ENCODE measurements at places on chromosomes 2 and 18.

- DNase-seq = no peak
These were observed 391.0 kb downstream of the THSD7B start for GRCh38 chr2:137156221-137156844.

- DNase-seq = no peak
These were observed 94.1 kb upstream of the ST8SIA3 start for GRCh38 chr18:57258131-57258777.

DNA sequence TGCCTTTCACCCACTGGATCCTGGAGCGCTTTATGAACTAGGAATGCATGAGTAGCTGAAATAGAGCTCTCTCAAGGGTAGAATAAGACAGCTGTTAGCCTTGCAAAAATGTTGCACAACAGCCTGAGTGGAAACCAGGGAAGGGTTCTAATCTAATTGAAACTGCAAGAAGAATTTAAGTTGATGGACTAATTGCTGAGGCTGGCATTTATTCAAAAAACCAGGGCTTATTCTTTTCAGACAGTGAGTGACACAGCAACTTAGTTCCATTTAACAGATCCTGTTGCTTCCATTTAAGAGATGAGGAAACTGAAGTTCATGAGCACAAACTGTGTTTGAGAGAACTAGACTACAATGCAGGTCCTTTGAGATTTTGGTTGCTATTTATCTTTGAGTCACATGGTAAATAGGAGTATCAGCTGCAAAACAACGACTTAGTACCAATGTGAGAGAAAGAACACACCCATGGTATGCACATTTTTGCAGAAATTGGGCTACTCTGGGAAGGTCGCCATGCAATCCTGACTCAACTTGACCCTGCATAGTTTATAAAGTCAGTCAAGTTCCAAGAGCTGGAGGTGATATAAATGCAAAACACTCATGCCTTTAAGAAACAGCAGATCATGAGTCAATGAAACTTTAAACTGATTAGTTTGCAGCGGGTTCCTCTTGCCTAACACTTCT is 76.4 kb upstream of the PARD3B start:
- DNase-seq = no peak

DNA sequence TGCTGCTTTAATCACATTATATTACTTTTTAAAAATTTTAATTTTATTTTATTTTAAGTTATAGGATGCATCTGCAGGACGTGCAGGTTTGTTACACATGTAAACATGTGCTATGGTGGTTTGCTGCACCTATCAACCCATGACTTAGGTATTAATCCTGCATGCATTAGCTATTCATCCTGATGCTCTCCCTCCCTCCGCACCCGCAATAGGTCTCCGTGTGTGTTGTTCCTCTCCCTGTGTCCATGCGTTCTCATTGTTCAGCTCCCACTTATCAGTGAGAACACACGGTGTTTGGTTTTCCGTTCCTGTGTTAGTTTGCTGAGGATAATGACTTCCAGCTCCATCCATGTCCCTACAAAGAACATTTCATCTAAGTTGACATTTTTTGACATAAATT is 283.2 kb downstream of the CYRIA start:
- DNase-seq = no peak

GRCh38 chr2:121902171-121902591 is 146.7 kb downstream of the TSN start:
- peak; percentile 83 for DNase-seq

- no peak for DNase-seq
These were observed 1626.3 kb upstream of the CELF4 start for GRCh38 chr18:39191931-39192330.

GRCh38 chr2:43178602-43179542 is 47.5 kb downstream of the ZFP36L2 start:
- DNase-seq = no peak

- no peak for DNase-seq
These were observed 51.4 kb upstream of the EML6 start for GRCh38 chr2:54671875-54672589.

- no peak for DNase-seq
These were observed 249.1 kb downstream of the PHLPP1 start for GRCh38 chr18:62964432-62964831.

DNA sequence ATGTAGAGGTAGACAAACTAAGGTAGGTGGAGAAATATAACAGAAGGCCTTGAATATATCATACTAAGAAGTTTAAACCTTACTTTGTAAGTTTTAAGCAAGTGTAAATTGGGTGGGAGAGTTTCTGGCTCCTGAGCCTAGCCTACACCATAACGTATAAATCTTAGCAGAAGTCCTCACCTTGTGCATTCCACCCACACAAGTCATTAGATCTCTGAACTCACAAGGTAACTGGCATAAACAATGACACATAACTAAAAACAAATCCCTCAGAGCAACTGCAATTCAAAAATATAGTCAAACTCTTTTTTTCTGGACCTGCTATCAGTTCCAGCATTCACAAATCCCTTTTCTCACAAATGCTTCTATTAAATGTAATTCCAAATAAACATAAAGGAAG is 9.4 kb downstream of the REV1 start:
- DNase-seq = no peak

DNA sequence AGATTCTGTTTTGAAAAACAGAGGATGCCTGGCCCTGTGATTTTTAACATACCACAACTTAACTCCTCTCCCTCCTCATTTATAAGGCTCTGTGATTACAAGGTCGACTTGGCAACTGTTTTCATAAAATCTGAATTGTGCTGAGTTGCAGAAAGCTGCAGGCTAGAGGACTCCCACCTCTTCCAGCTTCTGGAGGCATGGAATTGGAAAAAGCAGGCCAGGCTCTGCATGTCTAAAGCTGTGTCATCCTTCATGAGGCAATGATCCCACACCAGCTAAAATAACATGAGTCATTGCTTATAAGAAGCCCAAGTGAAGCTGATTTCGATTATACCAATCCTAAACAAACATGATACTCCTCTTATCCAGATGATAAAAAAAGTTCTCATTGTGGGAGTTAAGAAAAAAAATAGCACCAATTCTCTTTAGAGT is 11.7 kb downstream of the ARHGAP28 start:
- no peak for DNase-seq

- no peak for DNase-seq
These were observed 63.9 kb downstream of the PPP1R1C start for GRCh38 chr2:182049372-182050148.

GRCh38 chr2:45607701-45608100 is 3.4 kb downstream of the SRBD1 start:
- DNase-seq = peak; percentile 14

DNA sequence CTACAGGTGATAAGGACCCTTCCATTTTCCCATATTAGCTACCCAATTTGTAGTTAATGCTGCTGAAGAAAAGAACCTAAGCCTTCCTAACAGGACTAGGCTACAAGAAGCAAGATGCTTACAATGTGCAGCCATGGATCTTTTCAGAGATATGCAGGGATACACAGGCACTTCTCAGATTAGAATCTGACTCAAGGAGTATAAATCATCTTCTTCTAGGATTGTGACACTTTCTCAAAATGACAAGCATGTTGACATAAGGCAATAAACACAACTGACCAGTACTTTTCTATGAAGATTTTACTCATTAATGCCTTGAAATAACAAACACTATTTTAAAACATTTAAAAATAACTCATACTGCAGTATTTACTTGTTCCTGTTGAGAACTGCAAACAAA is 127.9 kb upstream of the ACVR2A start:
- no peak for DNase-seq

DNA sequence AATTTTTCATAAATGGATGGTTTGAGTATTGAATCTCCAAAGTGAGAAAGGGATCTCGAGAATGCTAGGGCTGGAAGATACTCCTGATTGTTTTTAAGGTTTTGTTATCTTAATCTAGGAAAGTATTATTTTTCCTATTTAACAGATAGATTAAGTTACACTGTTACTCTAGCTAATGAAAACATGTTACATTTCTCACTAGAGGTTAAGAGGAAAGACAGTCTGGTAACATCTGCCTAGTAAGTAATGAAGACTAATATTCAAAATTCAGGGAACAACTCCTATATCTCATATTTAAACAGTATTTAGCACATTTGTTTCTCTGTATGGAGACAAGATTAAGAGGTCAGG is 2.0 kb downstream of the GALNT3 start:
- DNase-seq = no peak

DNA sequence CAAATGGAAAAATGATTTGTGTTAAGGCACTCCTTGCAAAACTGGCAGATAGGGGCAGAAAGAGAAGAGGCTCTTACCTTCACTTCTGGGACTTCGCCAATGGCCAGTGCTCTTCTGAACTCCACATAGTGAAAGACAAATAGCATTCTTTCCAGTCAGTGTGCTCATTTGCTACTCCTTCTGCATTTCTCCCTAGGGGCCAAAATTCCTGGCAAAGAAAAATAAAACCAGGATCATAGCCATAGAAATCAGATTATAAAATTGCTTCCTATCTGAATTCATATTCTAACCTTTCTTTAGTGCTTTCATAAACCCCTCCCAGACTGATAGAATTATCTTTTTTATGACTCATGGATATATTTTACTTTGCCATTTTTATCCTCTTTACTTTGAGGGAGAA is 56.9 kb upstream of the PELI1 start:
- DNase-seq = no peak

- peak; percentile 91 for DNase-seq
These were observed 6.4 kb downstream of the MYT1L start for GRCh38 chr2:2324565-2325101.

- no peak for DNase-seq
These were observed 373.2 kb downstream of the GALNT13 start for GRCh38 chr2:154244932-154245331.

GRCh38 chr2:160111951-160112798 is 49.8 kb upstream of the PLA2R1 start:
- DNase-seq = no peak

DNA sequence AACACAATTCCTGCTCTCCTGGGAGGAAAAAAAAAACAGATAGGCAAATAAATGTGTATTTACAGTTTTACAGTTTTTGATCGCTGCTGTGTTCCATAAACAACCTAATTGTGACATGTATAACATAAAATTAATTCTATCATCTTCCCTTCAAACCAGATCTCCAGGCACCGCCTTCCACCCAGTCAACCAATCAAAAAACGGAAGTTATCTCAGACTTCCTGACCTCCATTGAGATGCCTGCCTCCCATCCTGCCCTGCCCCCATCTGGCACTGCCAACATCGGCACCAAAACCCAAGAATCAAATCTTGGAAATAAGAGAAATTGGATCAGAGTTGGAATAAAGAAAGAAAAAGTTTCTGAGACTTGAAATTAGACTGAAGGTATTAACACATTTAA is 3.1 kb upstream of the RIOK3 start:
- no peak for DNase-seq

GRCh38 chr2:10839813-10840212 is 27.2 kb upstream of the PDIA6 start:
- no peak for DNase-seq

DNA sequence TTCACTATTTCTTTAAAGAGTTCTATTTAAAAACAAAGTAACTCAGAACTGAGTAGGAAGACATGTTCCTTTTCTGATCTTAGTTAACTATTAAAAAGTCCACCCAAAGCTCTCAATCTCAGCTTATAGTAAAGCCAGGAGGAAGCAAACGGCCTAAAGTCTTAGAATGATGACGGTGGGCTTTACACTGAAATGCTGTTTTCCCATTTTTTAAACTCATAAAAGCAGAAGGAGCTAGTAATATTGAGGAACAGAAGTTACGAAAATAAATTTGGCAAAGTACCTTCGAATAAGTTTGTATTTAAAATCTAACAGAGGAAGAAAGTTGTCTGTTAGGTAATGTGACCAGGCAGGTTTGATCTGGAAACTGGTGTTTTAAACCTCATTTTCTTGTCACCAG is 111.1 kb downstream of the ZNF532 start:
- DNase-seq = no peak

GRCh38 chr2:41909584-41909983 is 138.2 kb upstream of the PKDCC start:
- DNase-seq = no peak

DNA sequence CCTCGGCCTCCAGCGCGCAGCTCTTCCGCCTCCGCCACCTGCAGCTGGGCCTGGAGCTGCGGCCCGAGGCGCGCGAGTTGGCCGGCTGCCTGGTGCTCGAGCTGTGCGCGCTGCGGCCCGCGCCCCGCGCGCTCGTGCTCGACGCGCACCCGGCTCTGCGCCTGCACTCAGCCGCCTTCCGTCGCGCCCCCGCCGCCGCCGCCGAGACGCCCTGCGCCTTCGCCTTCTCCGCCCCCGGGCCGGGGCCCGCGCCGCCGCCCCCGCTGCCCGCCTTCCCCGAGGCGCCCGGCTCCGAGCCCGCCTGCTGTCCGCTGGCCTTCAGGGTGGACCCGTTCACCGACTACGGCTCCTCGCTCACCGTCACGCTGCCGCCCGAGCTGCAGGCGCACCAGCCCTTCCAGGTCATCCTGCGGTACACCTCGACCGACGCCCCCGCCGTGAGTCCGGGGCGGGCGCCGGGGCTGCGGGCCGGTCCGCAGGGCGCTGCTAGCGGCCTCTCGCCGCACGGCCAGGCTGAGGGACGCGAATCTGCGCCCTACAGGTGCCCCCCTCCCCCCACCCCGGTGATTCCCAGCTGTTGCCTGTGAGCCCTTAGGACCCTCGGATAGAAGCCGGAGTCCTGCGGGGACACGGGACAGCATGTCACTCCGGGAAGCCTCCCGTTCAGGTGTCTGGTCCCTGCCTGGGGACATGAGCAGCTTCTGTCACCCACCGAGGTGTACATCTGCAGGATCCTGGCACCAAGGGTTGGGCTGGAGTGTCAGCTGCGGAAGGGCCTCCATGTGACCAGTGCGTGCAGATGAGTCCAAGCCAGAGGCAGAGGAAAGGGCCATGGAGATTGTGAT is 616 bp downstream of the RNPEPL1 start:
- DNase-seq = no peak

DNA sequence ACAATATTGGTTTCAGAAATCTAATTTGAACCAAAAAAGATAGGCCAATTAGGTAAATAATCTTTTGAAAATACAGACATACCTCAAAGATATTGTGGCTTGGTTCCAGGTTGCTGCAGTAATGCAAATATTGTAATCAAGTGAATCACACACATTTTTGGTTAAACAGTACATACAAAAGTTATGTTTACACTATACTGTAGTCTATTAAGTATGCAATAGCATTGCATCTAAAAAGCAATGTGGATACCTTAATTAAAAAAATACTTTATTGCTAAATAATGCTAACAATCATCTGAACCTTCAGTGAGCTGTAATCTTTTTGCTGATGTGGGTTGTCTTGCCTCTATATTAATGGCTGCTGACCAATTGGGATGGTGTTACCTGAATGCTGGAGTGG is 67.3 kb downstream of the KYNU start:
- DNase-seq = no peak

- no peak for DNase-seq
These were observed 4.7 kb upstream of the COBLL1 start for GRCh38 chr2:164846276-164846675.

GRCh38 chr18:10482363-10482984 is 28.0 kb downstream of the APCDD1 start:
- DNase-seq = no peak

Measured in NCI-H1694 (cell line).